ENCODE measurements at places on chromosomes 1 and 21.

DNA sequence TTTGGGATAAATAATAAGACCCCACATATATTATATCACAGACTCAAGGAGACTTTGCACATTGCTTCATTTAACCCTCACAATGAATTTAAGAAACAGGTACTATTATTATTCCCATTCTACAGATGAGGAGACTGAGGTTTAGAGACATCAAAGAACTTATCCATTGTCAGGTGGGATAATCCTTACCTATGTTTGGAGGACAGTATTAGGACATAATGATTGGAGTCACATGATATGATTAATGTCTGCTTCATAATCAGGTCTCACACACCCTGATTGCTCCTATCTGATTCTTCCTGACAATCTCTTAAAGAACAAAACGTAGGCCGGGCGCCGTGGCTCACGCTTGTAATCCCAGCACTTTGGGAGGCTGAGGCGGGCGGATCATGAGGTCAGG is 16.9 kb downstream of the IRF2BP2 start:
- no peak for DNase-seq

DNA sequence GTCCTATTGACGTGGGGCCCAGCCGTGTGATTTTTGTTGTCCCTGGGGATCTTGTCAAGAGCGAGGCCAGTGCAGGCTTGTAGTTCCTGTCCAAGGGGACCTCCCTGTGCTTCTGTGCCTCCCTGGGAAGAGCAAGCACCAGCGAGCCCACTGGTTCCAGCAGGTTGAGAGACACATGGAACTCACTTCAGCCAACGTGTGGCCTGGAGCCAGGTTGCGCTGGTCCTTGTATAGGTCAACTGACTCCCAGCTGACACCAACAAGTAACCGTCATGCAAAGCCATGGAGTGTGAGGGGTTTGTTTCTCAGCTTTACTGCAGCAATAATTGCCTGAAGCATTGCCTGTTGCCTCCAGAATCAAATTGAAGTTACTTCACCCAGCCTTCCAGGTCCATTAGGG is 63.0 kb downstream of the DISP3 start:
- DNase-seq, result no peak

DNA sequence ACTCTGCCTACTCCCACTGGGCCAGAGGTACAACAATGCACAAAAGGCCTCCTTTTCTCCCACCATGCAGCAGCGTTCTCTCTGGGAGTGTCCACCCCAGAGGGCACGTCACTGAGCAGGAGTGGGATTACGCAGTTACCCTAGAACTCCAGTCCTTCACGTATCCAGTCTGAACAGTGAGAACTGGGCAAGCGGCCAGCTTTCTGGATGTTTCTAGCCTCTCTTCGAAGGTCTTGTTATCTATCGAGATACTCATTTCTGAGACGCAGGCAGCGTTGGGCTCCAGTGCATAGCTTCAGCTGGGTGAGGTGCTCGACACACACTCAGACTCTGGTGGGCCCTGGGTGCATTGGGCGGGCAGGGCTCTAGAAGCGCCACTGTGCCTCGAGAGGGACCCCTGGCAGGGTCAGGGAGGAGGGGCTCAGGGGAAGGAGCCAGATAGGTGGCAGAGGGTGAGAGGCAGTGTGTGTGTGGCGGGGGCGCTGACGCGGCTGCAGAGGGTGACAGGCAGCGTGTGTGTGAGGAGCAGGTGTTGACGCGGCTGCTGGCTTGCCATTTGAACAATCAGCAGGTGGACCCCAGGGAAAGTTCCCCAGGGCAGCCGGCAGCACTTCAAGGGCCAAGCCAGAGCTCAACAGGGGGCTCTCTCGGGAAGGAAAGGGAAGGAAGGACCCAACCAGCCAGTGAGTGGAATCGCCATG is 27.9 kb downstream of the PRDM15 start:
- no peak for DNase-seq

DNA sequence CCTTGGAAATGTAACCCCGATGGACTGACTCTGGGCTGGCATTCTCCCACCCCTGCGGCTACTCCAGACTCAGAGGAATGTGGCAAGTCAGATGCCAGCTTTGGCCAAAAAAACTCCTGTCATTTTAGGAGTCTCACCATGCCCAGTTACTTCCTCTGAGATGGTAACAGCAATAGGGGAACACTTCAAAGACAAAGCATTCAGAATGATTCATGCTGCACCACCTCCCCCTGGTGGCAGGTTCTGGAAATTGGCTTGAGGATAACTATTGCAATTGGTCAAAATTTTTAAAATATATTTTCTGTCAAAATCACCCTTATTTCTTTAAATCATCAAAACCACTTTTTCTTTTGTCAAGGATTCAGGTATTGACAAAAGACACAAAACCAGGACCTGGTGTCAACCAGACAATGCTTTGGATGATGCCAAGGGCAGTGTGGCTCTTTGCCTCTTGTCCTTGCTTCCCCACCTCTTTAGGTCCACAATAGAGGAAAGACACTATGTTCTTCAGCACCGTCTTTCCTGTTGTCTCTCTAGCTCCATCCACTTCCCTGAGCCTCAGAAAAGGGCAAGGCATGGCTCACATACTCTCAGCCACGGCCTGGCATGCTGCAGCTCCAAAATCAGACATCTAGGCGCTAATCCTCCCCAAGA is 9.9 kb upstream of the CDCA8 start:
- peak; percentile 80 for DNase-seq

GRCh38 chr1:119132179-119132578 is 8.3 kb downstream of the WARS2 start:
- DNase-seq, result no peak

- DNase-seq, result no peak
These were observed 7.5 kb upstream of the LEPR start for GRCh38 chr1:65412984-65413375.

- no peak for DNase-seq
These were observed 77.8 kb downstream of the ALPL start for GRCh38 chr1:21586846-21587601.

- DNase-seq, result no peak
These were observed 151.0 kb downstream of the NUF2 start for GRCh38 chr1:163472651-163473248.

DNA sequence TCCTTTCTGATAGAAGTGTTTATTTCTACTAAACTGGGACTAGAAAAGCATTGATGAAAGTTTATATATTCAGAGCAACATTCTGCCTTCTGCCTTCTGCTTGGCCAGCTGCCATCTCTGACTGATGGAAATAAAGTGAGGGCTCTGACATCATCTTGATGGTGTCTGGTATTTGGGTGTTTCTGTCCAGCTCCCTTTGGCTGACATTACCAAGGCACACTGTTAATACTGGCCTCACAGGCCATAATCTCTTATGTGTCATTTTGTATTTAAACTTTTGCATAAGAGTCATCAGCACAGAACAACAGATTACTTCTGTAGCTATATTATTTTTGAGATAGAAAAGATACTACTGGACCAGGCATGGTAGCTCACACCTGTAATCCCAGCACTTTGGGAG is 216.9 kb downstream of the RYR2 start:
- DNase-seq, result no peak

DNA sequence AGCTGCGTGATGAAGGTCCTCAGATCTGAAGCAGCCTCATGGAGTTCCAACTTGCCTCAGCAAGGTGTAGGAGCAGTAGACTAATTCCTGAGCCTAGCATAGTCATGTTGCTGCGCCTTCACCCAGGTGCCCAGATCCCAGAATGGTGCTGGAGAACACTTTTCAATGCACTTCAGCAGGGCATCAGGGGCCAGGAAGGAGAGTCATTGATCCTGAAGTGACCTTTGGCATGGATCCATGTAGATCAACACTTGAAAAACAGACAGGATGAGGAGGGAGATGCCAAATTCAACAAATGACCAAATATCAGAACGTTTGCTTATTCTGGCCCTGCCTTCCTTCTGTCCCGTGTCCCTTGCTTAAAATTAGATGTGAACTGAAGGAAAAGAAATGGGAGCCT is 91.9 kb downstream of the LEPR start:
- DNase-seq, result no peak

GRCh38 chr1:204456826-204457442 is 37.7 kb downstream of the PIK3C2B start:
- no peak for DNase-seq

- DNase-seq, result no peak
These were observed 40.8 kb downstream of the RGL1 start for GRCh38 chr1:183845681-183846080.

GRCh38 chr1:64535938-64536835 is 66.3 kb downstream of the CACHD1 start:
- DNase-seq, result no peak

DNA sequence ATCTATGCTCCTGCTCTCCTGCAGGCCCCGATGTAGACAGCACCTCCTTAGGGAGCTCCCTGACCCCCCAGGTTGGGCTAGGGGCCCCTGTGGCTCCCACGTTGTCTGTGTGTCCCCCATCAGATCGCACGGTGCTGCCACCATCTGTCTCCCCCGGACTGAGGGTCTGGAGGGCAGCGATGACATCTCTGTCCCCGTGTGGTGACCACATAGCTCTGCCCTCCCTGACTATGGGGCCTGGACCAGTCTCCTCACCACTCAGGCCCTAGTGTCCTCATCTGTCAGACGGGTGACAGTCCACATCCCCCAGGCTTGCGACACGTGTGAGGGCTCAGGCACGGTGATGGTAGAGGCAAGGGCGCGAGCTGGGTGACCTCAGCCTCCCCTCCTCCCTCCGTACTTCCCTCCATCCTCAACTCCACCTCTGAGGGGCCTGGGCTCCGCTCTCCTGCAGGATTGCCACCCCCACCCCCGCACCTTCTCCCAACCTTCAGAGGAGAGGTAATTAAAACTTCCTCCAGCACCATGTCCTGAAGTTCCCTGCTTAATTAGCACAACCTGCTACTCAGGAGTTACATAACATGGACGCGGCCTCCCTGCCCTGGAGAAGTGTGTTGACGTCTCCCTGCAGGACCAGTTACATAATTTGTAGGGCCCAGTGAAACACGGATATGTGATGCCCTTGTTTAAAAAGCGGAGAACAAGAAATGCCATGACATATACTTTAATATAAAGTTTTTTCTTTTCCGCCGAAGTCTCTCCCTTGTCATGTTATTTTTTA is 288.2 kb downstream of the PTPRU start:
- DNase-seq, result no peak

- no peak for DNase-seq
These were observed 4.3 kb downstream of the CAMK1G start for GRCh38 chr1:209587789-209588188.

DNA sequence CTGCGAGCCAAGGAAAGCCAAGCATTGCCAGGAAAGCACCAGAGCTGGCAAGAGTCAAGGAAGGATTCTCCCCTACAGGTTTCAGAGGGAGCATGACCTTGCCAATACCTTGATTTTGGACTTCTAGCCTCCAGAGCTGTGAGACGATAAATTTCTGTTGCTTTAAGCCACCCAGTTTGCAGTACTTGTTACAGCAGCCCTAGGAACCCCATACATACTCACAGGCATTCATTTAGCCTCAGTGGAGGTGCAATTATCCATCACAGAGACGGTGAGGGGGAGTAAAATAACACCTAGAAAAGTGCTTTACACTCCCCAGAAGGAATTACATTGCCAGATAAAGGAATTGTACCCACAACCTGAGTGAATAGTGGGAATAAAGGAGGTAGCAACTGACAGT is 167.4 kb upstream of the NFIA start:
- no peak for DNase-seq

DNA sequence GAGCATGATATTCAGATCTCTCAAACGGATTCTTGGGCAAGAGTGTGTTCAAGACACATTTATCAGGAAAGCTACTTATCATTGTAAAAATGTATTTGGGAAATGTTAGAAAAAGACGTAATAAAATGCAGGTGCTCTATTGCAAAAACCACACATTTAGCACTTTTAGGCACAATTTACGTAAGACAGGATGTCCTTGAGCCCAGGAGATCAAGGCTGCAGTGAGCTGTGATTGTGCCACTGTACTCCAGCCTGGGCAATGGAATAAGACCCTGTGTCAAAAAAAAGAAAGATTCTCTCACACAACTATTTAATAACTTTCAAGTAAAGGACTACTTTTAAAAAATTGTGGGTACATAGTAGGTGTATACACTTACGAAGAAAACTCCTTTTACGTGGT is 18.4 kb downstream of the SLC25A33 start:
- DNase-seq, result no peak

DNA sequence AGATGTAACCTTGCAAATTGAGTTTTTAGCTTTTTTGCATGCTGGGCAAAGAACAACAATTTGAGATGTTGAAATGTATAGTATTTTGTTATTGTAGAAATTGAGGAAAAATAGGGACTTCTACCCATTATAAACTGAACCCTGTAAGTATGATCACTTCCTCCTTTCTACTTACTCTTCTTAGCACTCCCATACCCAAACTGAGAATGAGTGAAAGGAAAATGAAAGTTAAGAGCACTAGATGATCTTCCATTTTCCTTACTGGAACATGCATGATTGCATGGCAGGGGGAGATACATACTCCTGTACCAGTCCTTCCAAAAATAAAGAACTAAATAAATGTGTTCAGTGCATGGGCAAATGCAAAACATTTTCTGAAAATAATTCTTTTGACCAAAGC is 107.4 kb upstream of the KIAA1614 start:
- no peak for DNase-seq

DNA sequence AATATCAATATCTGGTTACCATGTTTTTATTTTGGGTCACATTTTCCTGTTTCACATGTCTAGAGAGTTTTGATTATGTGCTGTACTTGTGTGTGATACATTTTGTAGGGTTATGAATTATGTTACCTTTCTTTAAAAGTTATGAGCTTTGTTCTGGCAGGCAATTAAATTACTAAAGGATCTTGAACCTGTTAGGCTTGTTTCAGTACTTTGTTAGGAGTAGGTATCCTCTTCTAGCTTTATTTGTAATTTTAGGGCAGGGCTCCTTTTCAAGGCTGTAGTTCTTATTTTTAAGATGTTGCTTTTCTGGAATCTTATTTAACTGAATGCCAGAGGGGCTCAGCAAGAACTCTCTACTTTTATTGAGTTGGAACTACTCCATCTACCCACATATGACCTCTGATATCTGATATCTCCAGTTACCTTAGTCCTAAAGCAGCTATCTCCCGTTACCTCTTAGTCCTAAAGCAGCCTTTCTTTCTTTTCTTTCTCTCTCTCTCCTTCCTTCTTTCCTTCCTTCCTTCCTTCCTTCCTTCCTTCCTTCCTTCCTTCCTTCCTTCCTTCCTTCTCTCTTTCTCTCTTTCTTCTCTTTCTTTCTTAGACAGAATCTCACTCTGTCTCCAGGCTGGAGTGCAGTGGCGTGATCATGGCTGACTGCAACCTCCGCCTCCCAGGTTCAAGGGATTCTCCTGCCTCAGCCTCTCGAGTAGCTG is 23.8 kb downstream of the KCTD3 start:
- no peak for DNase-seq
